Fibroblast of villous mesenchyme (primary cell): ENCODE measurements at places on chromosomes 7 and 10. TPM values are rescaled to one million over a fixed set of nuclear protein-coding genes. Genes with fewer than 3 reads are reported as not detected.

- peak; percentile 95 for DNase-seq
Observed at GRCh38 chr10:119761106-119761505, 35.3 kb downstream of the INPP5F start.

DNA sequence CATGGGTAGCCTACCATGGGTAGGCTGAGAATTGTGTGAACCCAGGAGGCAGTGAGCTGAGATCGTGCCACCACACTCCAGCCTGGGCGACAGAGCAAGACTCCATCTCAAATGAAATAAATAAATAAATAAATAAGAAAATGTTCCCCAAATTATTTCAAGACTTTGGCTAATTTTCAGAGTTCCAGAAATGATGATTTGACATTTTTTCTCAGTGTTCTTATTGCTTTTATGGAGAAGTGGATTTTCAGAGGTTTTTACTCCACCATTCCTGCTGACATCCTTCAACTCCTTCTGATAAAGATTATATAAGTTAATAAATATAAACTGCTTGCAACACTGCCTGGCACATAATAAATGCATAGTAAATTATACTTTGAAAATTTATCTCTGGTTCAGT, 80.4 kb upstream of the PRKCQ start:
- no peak for DNase-seq

DNA sequence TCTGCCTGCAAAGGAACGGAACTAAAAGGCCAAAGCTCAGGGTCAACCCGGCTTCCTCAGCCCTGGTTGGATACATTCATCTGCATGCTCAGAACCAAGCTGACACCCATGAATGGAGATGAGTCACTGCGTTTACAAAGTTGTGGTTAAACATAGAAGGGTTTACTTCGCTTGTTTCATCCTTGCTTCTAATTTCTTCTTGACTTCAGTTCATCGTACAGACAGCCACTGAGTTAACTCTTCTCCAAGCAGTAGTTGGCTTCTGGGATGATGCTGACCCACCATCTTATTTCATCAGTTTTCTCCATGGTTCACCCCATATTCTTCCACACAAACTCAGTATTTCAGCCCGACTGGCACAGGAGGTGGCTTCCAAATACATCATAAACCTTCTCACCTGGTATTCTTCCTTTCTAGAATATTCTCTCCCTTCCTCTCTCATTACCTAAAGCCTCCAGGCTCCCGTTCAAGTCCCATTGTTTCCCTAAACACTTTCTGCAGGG, 166.3 kb upstream of the RNF32 start:
- DNase-seq = peak; percentile 47

Gene EPHA1
- total RNA-seq = 0.32 TPM in 1 of 2 replicates, not detected in the other

- DNase-seq = no peak
Observed at GRCh38 chr10:49761201-49761788, 828 bp downstream of the OGDHL start.

Gene PAX4
- not detected in 2 replicates for total RNA-seq

DNA sequence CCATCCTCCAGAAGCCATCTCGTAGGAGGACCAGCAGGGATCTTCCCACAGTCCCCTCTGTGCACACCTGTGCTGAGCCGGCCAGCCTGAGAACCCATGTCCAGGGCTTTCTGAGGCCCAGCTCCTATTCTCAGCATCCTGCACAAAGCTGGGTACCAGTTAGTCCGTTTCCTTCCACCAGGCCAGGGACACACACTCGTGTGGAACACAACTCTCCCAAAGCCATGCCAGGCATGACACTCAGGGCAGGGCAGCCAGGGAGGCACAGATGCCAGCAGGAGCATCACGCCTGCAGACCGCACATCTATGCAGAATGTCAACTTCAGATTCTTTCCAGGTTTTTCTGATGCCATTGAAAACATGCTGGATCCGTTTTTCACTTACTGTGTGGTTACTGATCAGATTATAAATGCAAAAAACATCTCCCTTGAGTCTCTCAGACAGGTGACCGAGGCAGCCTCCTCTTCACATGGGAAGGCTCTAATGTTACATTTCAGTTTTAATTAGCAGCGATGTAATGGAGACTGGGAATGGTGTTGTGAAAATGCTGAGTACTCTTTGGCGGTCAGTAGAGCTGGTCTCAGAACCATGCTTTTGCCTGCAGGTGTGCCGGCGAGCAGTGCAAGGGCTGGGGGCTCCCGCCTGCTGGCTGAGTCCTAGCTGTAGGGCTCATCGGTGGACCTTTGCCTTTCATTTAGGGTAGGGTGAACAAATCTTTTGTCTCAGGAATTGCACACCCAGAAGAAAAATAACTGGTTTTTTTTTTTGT, 3.3 kb upstream of the SUN1 start:
- DNase-seq = no peak

GRCh38 chr7:95916573-95917297, 144.4 kb downstream of the DYNC1I1 start:
- DNase-seq = peak; percentile 74

- DNase-seq = no peak
Observed at GRCh38 chr10:93280121-93280698, 201.9 kb downstream of the MYOF start.

Gene C7orf57
- under 0.01 and 0.43 TPM in 2 replicates for total RNA-seq

GRCh38 chr7:122059542-122059941, 84.5 kb downstream of the AASS start:
- DNase-seq = no peak
